ENCODE measurements at places on chromosomes 5 and 9. TPM values are rescaled to one million over a fixed set of nuclear protein-coding genes. Genes with fewer than 3 reads are reported as not detected.

WDR38 gene
- 0.44 TPM for polyA plus RNA-seq

SPINK1 gene
- 50.5 TPM for polyA plus RNA-seq

SOWAHA gene
- 5.2 TPM for polyA plus RNA-seq

C5orf52 gene
- not detected for polyA plus RNA-seq

IFNA13 gene
- not detected for polyA plus RNA-seq

TPPP gene
- 4.2 TPM for polyA plus RNA-seq

FOXD4L6 gene
- not detected for polyA plus RNA-seq

GRCh38 chr9:15612962-15613361 is 60.1 kb downstream of the CCDC171 start:
- no peak for DNase-seq

- no peak for DNase-seq
Observed at GRCh38 chr5:58184910-58185309, 275.0 kb downstream of the PLK2 start.

DNA sequence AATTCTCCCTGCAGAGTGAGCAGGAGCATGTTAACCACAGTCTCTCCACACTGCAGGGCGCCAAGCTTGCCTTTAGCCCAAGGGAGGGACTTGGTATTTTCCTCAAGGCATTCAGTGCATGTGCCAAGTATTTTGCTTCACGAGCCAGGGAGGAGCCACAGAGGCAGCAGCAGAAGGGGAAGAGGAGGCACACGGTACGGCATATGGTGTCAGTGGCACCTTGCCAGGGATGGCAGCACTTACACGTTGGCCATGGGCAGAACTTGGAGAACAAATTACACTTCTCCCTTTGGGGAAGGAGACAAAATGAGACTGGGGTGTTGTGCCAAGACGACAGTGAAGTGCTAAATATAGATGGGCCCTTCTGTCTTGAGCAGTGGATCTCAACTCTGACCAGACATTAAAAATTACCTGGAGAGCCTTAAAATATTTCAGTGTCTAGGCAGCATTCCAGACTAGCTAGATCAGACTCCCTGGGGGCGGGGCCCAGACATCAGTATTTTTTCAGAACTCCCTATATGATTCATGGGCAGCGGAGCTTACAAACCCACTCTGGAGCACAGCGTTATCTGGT is 155.8 kb downstream of the DRD1 start:
- DNase-seq = no peak

- no peak for DNase-seq
Observed at GRCh38 chr5:113197456-113198200, 221.0 kb downstream of the DCP2 start.

GRCh38 chr5:169695919-169696490 is 58.9 kb downstream of the DOCK2 start:
- no peak for DNase-seq

GRCh38 chr9:98374385-98375051 is 119.1 kb upstream of the TBC1D2 start:
- no peak for DNase-seq

GRCh38 chr5:6576861-6577501 is 55.9 kb downstream of the NSUN2 start:
- DNase-seq = no peak

DNA sequence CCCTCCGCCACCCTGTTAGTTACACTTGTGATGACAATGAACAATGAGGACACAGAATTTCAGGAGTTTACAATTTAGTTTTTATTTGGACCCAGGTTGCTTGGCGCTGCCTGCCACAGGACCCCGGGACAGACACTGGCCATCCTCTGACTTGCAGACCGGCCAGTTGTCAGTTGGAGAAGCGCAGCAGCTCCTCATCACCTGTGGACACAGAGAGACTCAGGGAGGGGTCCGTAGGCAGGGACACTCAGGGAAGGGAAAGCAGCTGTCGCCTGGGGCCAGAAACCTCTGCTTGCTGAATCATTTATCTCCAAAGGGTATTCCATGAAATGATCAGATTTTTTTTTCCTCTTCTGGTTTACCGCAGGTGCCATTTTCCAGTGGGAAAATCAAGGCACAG is 18.0 kb downstream of the AMBP start:
- DNase-seq = no peak

GRCh38 chr9:125942125-125942524 is 195.0 kb downstream of the PBX3 start:
- DNase-seq = no peak

DNA sequence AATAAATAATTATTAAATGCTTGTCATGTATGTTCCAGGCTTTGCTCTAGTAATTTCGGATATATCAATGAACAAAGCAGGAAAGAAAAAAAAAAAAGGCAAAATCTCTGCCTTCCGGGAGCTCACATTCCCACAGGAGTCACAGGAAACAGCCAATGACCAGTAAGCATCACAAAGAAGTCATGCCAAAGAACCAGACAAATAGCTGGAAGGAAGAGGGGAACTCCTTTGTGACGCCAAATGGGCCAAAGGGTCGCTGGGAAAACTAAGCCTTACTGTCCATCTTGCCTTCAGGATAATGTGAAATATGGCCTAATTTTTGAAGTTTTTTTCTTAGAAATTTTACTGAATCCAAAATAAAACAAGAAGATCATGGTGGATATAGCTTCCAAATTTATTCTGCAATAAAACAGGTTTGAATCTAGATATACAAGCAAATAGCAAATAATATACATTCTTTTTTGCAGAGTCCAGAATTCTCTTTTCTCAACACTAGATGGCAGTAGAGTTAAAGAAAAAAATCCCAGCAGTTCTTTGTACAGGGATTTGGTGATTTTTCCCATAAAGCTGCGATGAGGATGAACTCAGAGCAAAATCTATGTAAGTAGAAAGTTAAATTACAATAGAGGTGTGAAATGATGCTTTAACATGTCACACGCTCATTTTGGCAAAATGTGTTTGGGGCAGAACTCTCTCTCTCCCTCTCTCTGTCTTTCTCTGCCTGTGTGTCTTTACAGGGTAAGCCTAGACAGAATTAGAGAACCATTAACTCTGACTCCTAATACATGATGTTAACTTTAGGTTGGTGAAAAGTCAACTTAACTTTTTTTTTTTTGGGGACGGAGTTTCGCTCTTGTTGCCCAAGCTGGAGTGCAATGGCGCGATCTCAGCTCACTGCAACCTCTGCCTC is 60.0 kb upstream of the TUT7 start:
- DNase-seq = peak; percentile 52

DNA sequence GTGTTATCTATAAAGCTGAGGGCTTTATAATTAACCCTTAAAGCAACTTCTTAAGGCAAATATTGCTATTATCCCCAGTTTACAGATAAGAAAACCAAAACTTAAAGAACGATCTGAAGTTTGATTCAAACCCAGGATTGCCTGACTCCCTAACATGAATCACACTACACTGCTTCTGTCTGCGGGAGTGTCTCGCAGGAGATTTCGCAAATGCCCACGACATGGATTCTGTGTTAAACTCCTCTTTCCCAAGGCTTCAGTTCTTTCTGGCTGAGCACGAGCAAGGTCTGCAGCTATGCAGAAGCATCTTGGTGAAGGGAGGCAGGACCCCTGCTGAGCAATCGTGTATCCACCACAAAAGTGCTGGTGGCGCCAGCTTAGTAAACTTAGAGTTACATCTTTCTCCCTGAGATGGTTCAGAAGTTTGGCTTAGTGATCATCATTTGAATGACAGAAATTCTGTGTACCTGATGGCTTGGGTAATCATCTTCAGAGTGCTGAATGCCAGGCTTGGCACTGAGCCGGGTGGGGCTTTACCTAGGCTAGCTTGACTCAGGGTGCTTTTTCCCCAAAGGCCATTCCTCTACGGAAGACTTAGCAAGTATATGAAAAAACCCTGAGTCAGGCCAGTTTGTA is 81.4 kb upstream of the PIK3R1 start:
- no peak for DNase-seq

- DNase-seq = no peak
Observed at GRCh38 chr5:173794901-173795416, 93.2 kb upstream of the CPEB4 start.

DNA sequence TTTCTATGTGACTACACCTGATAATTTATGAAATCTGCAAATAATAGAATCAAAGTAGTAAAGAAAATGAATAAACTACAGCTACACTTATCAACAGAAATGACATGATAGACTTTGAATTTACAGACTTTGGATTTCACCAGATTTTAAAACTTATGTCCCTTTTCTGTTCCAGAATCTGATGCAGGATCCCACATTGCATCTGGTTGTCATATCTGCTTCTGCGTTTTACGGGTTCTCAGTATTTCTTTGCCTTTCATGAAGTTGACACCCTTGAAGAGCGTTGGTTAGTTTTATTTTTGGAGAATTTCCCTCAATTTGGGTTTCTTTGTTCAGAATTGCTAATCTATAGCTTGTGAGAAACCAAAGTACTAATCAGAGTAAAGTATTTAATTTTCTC is 174.9 kb upstream of the ADCY2 start:
- no peak for DNase-seq

DNA sequence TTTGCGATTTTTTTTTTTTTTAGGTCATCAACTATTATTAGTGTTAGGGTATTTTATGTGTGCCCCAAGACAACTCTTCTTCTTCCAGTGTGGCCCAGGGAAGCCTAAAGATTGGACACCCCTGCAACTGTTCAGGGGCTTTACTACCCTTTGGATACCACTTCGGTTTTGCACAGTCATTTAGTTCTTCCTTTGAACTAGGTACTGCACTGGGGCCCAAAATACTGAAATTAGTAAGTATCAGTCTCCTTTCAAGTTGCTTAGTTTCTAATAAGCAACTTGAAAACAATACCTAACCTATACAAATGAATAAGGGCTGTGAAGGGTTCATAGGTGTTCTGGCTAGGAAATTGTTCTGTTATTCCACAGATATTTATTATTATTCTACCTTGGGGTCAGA is 45.3 kb downstream of the CWC27 start:
- no peak for DNase-seq

Measured in renal pelvis (tissue), 12 donors.